ENCODE measurements at places on chromosomes 5 and 9.

DNA sequence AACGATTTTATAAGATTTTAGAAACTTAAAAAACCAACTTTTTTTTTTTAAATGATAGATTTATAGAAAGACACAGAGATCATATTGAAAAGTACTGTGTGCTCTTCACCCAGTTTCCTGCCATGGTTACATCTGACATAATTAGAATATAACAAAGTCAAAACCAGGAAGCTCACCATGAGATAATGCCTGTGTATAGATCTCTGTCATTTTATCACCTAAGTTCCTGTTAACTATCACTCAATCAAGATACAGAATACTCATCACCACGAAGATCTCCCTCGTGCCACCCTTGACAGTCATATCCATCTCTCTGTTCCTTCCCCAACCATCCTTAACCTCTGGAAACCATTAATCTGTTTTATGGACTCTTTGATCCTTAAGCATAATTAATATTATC lies 39.1 kb downstream of the POC5 start:
- DNase-seq, result no peak

- DNase-seq, result no peak
Measured at GRCh38 chr5:53820119-53820801, 259.8 kb downstream of the NDUFS4 start.

GRCh38 chr5:96572864-96573512 lies 89.2 kb upstream of the CAST start:
- no peak for DNase-seq

DNA sequence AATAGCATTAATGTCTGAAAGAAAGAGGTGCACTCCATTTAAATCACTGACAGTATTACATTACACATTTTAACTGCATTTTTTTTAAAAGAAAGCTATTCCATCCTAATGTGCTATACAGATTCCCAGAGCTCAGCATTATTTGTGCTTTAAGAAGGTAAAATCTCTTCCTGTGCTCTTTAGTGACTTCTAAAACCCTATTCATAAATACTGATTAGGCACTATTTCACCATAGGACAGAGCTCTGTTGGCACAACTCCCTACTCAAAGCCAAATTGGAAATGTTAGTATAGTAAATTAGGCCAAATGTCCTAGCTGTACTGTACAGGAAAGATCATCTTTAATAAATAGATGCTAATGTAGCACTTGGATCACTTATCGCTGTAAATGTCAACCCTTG lies 262.5 kb downstream of the TUSC1 start:
- no peak for DNase-seq

DNA sequence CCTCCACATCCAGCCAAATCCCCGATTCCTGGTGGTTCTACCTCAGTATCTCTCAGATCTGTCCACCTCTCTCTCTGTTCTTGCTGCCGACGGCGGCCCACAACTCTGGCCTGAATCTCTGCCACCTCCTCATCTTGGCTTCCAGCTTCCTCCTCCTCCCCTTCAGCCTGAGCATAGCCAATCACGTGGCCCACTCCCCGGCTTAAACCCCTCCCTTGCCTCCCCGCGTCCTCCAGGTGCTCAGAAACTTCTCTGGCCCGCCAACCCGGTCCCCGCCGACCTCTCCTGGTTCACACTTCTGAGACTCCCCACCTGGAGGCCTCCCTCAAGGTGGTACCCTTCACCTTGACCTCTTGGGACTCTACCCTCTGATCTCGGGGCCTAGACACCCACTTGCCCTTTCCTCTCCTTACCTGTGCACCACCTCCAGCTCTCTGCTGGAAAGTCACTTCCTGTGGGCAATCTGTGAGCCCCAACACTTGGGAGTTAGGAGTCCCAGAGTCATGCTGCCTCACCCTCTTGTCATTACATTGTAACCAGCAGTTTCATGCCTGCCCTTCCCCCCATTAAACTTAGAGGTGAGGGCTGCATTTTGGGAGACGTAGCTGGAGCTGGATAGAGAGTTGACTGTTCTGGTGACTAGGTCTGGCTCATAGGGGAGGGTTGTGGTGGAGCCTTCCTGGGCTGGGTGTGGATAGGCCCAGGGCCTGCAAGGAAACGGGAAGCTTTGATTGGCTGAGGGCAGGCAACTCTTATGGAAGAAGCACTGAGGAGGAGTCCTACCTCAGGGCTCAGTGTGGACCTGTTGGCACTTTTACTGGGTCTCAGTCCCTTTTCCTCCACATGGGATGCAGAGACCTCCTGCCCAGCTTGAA lies 4.5 kb upstream of the SET start:
- DNase-seq, result peak; percentile 81

DNA sequence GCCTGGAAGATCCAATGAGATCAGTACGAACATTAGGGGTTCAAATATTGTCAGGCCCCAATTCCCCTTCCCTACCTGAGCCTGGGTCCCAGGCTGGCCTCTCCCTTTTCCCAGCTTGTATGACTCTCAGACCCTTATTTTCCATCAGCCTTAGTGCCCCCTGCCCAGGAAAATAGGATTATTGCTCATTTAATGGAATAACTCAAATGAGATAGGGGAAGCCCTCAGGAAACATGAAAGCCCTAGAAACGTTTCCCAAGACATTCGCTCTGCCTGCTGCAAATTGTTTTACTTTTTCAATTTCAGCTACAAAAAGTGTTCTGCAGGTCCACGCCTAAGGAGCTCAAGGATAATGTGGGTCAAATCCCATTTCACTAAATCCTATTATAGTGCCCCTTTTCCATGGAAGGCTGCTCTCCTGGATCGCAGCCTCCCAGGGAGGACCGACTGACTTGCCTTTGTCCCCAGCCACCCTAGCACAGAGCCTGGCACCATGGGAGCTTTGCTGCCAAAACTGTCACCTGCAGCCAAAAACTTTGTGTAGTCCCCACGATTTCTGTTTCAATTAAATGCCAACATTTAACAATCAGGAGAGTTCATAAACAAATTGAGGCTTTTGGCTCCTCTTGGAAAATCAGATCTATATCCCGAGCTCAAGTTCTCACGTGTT lies 46.9 kb downstream of the THOC3 start:
- DNase-seq, result no peak

- DNase-seq, result no peak
Measured at GRCh38 chr9:35308316-35308715, 146.5 kb downstream of the UNC13B start.

DNA sequence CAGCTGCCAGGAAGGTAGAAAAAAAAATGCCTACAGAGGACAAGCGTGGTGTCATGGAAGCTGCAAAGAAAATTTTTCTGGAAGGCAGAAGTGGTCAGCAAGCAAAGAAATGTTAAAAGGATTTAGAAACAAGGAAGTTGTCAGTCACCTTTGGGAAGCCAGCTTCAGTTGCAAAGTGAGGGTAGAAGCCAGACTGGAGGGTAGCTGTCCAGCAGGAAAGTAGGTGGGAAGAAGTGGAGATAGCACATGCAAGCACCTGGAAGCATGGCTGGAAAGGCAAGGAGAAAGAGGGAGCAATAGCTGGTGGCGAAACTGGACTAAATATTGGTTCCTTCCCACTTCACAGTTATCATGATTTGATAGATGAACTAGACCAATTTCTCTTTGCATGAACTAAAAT lies 54.3 kb downstream of the ADRB2 start:
- no peak for DNase-seq

GRCh38 chr5:6591671-6592288 lies 41.1 kb downstream of the NSUN2 start:
- no peak for DNase-seq

- DNase-seq, result no peak
Measured at GRCh38 chr9:38092200-38092524, 23.1 kb upstream of the SHB start.

DNA sequence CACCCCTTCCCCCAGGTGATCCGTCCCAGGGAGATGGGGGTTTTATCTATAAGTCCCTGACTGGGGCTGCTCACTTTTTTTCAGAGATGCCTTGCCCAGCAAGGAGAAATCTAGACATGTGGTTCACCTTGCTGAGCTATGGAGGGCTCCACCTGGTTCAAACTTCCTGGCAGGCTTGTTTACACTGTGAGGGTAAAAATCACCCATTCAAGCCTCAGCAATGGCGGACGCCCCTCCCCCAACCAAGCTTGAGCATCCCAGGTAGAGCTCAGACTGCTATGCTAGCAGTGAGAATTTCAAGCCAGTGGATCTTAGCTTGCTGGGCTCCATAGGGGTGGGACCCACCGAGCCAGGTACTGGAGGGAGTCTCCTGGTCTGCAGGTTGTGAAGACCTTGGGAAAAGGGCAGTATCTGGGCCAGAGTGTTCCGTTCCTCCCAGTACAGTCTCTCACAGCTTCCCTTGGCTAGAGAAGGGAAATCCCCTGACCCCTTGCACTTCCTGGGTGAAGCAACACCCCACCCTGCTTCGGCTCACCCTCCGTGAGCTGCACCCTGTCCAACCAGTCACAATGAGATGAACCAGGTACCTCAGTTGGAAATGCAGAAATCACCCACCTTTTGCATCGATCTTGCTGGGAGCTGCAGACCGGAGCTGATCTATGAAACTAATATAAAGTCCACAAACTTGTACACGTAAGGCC lies 231.7 kb downstream of the CTNND2 start:
- DNase-seq, result no peak

DNA sequence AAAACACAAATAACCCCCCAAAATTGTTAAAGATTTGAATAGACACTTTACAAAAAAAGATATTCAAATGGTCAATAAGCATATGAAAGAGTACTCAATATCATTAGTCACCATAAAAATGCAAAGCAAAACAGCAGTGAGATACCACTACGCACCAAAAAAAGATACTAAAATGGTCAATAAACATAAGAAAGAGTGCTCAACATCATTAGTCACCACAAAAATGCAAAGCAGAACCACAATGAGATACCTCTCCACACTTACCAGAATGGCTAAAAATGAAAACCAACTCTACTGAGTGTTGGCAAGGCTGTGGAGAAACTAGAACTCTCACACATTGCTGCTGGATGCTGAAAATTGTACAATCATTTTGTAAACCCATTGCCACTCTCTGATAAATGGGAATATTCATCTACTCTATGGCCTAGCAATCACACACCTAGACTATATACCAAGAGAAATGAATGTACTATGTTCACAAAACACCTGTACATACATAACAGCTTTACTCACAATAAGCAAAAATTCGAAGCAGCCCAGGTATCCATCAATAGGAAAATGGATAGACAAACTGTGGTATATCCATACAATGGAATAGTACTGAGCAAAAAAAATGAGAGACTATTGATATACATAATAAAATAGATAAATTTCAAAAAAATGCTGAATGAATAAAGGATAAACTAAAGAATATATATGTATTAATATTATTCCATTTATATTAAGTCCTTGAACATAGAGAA lies 205.0 kb upstream of the DAPK1 start:
- DNase-seq, result no peak

GRCh38 chr5:160357861-160358411 lies 12.5 kb downstream of the C1QTNF2 start:
- no peak for DNase-seq

- DNase-seq, result no peak
Measured at GRCh38 chr5:124790895-124791732, 44.7 kb upstream of the ZNF608 start.

DNA sequence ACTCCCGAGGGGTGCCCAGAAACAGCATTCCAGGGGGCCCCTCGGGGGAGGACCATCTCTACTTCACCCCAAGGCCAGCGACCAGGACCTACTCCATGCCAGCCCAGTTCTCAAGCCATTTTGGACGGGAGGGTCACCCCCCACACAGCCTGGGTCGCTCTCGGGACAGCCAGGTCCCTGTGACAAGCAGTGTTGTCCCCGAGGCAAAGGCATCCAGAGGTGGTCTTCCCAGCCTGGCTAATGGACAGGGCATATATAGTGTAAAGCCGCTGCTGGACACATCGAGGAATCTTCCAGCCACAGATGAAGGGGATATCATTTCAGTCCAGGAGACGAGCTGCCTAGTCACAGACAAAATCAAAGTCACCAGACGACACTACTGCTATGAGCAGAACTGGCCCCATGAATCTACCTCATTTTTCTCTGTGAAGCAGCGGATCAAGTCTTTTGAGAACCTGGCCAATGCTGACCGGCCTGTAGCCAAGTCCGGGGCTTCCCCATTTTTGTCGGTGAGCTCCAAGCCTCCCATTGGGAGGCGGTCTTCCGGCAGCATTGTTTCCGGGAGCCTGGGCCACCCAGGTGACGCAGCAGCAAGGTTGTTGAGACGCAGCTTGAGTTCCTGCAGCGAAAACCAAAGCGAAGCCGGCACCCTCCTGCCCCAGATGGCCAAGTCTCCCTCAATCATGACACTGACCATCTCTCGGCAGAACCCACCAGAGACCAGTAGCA lies 83.9 kb downstream of the GOLPH3 start:
- no peak for DNase-seq
